ENCODE measurements at places on chromosomes 2 and 18.

DNA sequence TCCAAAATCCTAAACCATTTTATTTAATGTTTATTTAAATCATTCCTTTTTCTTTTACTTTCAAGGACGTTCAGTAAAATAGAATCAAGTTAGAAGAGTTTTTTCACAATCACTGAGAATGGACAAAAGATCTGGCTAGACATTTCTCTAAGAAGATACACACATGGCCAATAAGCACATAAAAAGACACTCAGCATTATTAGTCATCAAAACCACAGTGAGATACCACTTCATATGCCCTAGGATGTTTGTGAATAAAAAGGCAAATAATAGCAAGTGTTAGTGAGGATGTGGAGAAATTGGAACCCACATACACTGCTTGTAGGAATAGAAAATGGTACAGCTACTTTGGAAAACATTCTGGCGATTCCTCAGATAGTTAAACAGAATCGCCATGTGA lies 76.1 kb downstream of the RHBDD1 start:
- no peak for DNase-seq

DNA sequence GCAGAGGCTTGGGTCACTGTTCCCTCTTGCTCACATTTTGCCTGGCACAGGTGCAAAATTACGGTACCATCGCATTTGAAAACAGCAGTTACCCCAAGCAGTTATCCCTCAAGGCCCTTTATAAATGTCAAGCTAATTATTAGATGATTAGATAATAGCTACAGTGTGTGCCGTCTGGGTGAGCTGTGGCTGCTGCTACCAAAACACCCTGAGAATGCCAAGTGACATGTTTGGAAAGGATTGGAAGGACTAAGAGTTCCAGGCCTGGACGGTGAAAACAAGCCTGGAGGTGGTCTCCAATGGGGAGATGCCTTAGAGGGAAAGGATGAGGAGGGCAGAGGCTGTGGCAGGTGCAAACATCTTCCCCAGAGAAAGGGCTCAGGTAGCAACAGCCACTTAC lies 120.6 kb downstream of the CAPN13 start:
- no peak for DNase-seq

- no peak for DNase-seq
Measured at GRCh38 chr2:213723041-213723560, 438.8 kb downstream of the SPAG16 start.

DNA sequence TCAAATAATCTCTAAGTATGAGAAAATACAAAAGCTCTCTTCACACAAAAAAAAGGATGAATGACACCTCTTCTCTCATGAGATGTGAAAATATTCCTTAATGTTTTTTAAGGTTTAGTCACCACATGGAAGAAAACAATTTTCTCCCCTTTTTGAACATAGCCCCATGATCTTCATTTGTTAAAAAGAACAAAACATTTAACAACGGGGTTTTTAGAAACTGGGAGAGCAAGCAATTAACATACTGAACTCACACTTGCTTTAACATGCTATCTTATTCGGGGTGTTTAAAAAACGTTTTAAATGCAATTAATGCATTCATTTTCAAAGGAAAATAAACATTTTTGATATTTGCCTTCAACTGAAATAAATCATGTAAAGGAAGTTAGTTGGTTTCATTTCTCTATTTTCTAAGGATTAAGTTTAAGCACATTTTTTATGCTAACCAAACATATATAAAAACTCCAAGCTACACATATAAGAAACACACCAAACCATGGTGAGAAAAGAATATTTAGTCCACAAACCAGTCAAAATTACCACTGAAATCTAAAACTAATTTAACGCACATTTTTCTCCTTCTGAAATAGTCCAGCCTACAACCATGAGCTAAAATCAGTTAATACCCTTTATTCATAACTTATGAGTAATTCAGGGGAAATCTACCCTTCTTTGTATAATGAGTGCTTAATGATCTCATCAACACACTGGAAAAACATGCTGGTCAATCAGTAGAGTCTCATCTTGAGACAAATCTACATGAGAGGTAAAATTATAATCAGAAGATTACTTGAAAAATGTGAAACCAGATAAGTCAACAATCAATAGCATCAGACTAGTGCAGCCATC lies 8.2 kb downstream of the FBXO11 start:
- DNase-seq = peak; percentile 34

DNA sequence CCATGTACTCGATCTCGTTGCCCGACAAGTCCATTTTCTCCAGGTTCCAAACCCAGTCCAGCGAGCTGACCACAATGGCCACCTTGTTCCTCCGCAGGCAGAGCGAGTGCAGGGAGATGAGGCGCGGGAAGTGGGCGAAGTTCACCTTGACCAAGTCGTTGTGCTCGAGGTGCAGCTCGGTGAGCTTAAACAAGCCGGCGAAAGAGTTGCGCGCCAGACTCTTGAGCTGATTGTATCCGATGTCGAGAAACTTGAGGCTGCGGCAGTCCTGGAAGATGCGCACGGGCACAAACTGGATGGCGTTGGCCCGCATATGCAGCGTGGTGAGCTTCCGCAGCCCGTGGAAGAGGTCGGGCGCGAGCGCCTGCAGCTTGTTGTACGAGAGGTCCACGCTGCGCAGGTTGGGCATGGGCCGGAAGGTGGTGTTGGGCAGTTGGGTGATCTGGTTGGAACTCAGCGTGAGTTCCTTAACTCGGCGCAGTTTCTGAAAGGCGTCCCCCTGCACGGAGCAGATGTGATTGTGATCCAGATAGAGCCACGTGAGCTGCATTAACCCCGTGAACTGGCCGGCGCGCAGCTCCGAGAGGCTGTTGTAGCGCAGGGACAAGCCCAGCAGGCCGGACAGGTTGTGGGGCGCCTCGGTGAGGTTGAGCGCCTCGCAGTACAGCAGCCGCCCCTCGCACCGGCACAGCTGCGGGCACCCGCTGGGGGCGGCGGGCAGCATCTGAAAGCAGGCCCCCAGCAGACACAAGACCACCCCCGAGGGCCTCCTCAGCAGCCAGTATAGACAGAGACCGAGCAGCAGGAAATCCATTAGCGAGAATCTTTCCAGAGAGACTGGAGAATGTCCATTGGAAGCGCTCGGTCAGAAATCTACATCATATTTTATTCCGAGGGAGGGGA lies 1.3 kb downstream of the LRRTM1 start:
- peak; percentile 25 for DNase-seq

DNA sequence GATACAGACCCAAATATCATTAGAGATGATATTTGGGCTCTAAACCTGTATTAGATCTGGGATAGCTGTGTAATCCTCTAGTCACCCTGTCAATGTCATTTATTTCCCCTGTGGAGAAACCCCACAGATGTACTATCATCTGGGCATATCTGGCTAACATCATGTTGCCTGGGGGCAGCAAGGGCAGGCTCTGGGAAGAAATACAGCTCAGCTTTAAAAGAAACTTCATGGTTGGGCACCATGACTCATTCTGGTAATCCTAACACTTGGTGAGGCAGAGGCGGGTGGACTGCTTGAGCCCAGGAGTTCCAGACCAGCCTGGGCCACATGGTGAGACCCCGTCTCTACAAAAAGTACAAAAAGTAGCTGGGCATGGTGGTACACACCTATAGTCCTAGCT lies 282.5 kb downstream of the SLC8A1 start:
- DNase-seq = no peak

DNA sequence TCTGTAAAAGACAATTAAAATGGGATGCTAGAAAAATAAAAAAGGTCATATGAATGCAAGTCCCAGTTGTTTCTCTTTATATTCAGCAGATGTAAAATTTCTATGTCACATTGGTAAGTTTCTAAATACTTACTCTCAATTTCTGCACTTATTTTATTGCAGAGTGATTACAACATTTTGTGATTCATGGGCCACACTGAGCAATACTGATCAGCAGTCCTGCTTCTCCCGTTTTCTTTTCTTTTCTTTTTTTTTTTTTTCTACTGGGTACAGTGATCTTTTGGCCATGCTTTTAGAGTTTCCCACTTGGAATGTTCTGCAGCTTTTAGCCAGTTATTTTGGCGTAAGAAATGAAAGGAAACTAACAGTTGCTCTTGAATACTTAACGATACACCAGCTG lies 38.8 kb downstream of the LIMS1 start:
- no peak for DNase-seq

DNA sequence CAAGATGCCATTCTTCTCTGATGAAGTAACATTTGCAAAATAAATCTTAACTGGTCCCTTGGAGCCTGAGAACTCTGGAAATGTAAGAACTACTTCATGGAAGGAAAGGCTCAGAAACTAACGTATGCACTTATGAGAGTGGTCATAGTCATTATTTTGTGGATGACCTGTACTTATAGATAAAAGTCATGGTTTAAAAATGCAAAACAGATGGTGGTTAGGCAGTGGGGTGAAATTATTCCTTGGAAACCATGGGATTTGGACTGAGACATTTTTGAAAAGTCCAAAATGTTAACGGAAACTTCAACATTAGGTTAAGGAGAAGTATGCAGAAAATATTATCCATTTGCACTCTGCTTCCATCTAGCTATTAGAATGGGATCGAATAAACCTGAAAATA lies 223.0 kb downstream of the ICOS start:
- no peak for DNase-seq

DNA sequence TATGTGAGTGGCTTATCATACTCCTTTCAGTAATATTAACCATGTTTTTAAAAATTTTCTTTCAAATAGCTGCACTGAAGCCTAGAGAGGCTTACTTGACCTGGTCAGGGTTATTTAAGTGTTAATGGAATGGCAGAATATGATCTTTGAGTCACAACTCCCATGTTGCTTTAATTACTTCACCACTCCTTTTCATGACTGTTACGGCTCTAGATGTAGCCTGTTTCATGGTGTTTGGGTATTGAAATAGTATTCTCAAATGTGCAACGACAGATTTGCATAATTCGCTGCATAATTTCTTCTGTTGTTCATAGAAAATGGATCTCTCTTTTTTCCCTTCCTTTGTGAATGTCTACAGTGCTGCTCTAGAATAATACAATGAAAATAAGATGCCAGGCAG lies 51.6 kb upstream of the PLA2R1 start:
- no peak for DNase-seq

- DNase-seq = no peak
Measured at GRCh38 chr18:61718944-61719343, 173.9 kb downstream of the RNF152 start.

GRCh38 chr2:12031866-12032265 lies 285.4 kb downstream of the LPIN1 start:
- DNase-seq = no peak

GRCh38 chr2:8662239-8662879 lies 19.5 kb upstream of the ID2 start:
- no peak for DNase-seq

DNA sequence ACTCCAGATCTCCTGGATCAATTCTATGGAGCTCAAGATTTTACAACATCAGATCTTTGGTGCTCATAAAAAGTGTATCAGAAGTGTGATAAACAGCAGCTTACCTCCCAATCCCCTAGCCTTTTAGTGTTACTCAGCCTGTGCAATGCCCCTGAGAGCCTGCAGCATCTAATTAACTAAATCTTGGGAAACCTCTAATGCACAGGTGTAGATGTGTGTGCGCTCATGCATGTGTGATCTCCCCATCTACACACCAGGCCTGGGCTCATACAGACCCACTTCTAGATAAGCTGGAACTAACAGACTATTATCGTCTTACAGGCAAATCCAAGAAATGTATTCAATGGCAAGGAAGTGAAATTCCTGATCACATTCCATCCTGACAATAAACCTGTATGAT lies 7.5 kb downstream of the SUCLG1 start:
- no peak for DNase-seq

GRCh38 chr18:58831606-58832005 lies 33.1 kb upstream of the ZNF532 start:
- DNase-seq = no peak

GRCh38 chr18:63159590-63159989 lies 160.0 kb downstream of the BCL2 start:
- DNase-seq = no peak

GRCh38 chr2:196252408-196253115 lies 81.2 kb upstream of the STK17B start:
- DNase-seq = no peak

DNA sequence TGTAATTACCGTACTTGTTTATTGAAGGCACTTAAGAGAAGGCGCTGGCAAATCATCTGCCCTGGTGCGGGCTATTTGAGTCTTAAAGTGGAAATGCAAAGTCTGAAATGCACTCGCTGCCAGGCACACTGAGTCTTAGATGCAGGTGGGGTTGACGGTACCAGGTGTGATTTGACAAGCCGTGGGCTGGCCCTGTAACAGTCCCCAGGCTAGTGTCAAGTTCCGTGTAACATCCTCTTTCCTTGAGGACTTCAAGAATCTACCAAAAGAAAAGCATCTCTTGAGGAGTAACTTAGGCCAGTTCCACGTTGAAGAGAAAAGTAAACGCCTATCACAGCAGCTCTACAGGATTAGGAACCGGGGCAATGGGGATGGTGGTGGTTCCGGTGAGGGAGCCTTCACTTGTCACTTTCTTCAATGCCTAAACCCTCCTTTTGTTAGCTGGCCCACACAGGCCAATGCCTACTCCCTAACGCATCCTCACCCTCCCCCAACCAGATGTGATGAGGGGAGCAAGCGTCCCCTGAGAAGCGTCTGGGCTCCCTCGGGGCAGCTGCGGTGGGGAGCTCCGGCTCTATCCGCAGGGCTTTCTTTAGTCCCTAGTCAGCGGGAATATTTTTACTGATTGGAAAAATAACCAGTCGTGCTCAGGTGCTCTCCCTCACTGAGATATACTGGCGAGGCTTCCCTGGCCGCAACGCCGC lies 1.5 kb upstream of the UGP2 start:
- DNase-seq = peak; percentile 35

DNA sequence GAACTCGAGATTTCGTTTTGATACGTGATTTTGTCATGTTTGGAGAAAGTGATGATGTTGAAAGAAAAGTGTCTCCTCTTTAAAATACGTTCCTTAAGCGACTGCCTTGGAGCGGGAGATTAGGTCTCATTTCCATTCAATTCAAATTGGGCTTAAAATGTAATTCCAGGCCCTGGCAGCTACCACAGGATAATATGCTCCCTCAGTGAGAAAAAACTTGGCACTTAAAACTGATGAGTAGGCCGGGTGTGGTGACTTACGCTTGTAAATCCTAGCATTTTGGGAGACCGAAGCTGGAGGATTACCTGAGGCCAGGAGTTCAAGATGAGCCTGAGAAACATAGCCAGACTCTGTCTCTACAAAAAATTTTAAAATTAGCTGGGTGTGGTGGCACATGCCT lies 146.3 kb upstream of the L3MBTL4 start:
- DNase-seq = no peak

- no peak for DNase-seq
Measured at GRCh38 chr2:212489719-212490346, 48.8 kb downstream of the ERBB4 start.

GRCh38 chr2:239876948-239877289 lies 148.2 kb downstream of the NDUFA10 start:
- no peak for DNase-seq

- no peak for DNase-seq
Measured at GRCh38 chr2:10202131-10202665, 79.7 kb downstream of the RRM2 start.

- no peak for DNase-seq
Measured at GRCh38 chr2:60109744-60110143, 443.7 kb downstream of the BCL11A start.
